CD8-positive, alpha-beta memory T cell (primary cell): ENCODE measurements at places on chromosomes 2 and 18. TPM values are rescaled to one million over a fixed set of nuclear protein-coding genes. Genes with fewer than 3 reads are reported as not detected.
A peak's percentile ranks its signal among the peaks of the same experiment; 100 is the strongest.

- DNase-seq = no peak
Observed at GRCh38 chr2:175805442-175806124, 196.5 kb downstream of the LNPK start.

- DNase-seq = no peak
Observed at GRCh38 chr2:43792653-43793052, 18.8 kb downstream of the DYNC2LI1 start.

- DNase-seq = no peak
Observed at GRCh38 chr2:235263205-235264120, 230.4 kb upstream of the AGAP1 start.

DNA sequence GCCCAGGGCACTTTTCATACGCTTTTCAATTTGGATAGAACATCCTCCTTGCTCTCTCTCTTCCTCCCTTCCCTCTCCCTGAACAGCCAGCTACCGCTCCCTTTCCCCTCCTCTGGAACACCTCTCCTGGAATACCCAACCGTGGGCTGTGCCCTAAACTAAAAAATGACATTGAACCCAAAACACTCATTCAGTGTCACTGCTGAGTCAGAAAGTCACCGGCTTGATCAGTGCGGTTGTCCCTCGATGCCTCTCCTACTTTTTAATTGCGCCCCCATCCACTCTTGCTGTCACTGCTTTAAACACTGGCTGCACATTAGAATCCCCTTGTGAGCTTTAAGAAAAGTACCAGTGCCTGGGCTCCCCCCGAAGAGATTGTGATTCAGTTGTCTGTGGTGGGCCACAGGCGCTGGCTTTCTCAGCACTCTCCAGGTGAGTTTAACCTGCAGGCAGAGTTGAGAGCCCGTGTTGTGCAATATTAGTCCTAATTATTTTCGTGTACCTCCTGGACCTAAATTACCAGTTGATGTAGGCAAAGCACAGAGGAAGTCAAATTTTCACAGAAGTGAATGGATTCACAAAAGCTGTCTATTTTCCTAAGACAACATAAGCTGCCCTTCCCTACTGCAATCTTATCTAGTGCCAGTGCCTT is 302.0 kb downstream of the PRKCE start:
- DNase-seq = no peak

DNA sequence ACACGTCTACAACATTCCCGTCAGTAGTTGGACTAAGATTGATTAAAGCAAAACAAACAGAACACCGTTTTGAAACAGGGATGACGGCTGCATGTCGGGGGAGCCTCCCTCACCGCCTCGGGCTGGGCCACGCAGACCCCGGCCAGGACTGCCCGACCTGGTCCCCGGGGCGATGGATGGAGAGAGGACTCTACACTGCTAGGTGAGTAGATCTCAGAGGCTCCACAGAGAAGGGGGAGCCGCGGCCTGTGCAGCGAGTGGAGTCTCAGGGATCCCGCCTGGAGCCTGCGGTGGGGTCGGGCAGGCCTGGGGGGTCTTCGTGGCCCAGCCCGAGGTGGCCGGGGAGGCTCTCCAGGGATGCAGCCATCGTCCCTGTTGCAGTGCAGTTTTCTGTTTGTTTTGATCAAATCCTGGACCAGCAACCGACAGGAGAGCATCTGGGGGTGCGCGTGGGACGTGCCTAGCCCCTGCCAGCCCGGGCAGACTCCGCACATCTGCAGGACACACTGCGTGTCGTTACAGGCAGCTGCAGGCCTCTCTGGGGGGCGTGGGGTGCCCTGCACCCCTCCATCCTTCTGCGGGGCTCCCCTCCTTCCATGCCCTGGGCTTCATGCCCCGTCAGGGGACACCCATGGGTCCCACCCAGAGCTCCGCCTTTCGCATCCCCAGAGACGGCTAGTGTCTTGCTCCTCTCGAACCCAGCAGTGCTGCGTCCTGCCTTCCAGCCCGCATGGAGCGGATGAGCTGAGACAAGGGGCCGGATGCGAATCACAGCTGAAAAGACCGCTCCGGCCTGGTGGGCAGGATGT is 143.6 kb downstream of the RTP5 start:
- DNase-seq = no peak

DNA sequence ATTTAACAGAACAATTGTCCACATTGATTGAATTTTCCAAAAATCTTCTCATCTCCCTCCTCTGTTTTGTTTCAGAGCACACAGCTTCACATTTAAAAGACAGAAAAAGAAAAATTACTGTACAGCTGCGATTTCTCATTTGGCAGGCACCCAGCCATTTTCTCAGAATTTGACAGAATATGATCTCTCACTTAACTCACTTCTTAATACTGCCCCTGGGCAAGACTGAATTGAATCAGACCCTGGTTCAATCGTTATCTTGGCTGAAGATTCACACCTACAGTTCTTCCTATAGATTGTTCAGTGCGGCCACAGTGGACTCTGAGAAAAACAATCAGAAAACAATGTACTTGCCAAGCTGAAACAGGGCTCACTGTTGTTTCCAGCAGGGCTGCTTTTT is 90.2 kb upstream of the LHCGR start:
- DNase-seq = no peak

DNA sequence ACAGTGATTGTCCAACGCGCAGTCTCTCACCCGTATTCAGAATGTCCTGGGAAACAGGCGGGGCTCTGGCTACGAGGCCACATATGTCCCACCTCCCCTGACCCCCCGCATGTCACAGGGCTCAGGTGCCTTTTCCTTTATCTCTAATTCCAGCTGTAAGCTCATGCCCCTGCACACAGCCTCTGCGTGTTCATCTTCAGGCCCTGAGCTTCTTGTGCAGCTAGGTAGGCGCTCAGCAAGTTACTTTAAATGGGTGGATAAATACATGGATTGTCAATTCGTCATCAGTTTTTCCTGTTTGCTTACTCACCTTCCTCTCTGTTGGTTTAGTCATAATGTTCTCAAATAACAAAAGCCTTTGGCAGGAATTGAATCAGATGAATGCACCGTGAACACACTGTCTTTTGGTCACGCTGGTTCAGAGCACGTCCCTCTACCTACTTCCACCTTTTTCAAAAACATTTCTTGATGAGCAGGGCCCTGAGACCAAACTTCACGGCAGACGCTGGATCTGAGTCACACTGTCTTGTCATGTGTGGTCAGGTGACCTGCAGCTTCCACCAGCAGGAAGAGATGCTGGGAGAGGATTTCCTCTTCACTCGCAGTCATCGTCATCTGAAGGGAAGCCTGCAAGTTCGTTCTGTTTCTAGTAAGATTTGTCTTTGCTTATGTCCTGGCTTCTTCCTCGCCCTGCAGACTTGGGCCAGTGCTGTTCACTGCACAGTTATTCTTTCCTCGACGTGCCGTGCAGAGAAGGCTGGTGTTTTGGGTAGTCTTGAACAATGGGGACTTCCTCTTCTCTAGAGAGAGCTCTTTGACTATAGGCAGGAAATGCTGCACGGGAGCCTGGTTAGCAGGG is 138.1 kb downstream of the PTGR3 start:
- DNase-seq = peak; percentile 67

DNA sequence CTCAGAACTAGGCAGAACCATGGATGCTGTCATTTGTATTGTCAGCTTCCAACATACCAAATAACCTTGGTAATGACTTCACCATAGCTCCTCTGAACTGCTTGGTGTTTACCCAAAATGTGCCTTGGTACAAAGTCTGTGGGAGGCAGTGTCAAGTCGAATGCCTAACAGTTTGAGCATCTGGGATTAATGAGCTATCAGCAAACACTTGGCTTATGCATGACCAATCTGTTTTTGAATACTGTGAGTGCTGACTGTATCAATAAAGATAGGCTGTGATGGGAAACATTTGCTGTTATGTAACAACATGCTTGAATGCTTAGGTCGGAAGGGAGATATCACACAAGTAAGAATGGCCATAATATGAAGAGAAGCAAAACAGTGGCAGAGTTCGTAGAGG is 455.4 kb downstream of the CMPK2 start:
- DNase-seq = no peak

DNA sequence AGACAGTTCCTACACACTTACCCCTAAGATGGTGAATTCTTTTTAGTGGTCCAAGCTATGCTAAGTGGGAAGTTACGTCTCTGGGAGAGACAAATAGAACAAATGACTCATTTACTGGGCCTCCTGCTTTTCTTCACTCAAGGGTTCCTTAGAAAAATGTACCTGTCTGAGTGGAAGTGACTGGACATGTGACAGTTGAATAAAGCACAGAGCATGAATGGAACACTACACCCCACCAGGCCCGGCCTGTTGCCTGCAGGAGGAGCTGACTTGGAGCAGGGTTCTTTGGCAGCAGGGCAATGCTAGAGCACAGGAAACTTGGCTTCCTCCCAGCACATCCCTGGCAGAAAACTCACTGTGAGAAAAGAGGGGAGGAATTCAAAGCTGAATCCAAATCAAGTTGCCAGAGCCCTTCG is 451.0 kb upstream of the SETBP1 start:
- DNase-seq = no peak

DNA sequence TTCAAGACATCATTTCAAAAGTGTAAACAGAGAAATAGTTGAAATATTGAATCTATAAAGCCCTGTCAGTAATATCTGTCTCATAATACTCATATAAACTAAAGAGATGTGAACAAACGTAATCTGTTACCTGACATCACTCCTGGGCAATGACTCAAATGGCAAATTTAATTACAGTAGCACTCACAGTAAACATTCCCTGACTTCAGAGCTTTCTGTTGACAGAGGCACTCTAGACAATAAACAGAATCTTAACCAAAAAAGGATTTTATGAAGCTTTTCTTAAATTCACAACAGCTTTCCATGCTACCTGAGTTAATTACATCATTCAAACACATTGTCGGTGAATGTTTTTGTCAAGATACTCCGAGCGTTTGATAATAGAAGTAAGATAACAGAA is 128.1 kb upstream of the PDE1A start:
- no peak for DNase-seq

The DSG2 gene
- polyA plus RNA-seq = 0.03 TPM
